ENCODE measurements at places on chromosomes 4 and X. TPM values are rescaled to one million over a fixed set of nuclear protein-coding genes. Genes with fewer than 3 reads are reported as not detected.

- H3K36me3 ChIP-seq: no peaks in the 10 kb centered on the region
- H3K27ac ChIP-seq: no peak overlapping the region
- H3K4me1 ChIP-seq: peaks cover 4% of the 10 kb centered on the region
- no peaks in the 10 kb centered on the region for H3K27me3 ChIP-seq
- DNase-seq: peak; percentile 66
- H3K4me3 ChIP-seq: no peak overlapping the region
Observed at GRCh38 chr4:116839826-116840225, 245.6 kb downstream of the TRAM1L1 start.

- no peaks in the 10 kb centered on the region for H3K27me3 ChIP-seq
- no peak overlapping the region for H3K4me3 ChIP-seq
- H3K36me3 ChIP-seq: no peaks in the 10 kb centered on the region
- peak; percentile 29 for DNase-seq
- H3K4me1 ChIP-seq: peaks cover 5% of the 10 kb centered on the region
Observed at GRCh38 chrX:20026278-20026677, 35.4 kb upstream of the BCLAF3 start.

DNA sequence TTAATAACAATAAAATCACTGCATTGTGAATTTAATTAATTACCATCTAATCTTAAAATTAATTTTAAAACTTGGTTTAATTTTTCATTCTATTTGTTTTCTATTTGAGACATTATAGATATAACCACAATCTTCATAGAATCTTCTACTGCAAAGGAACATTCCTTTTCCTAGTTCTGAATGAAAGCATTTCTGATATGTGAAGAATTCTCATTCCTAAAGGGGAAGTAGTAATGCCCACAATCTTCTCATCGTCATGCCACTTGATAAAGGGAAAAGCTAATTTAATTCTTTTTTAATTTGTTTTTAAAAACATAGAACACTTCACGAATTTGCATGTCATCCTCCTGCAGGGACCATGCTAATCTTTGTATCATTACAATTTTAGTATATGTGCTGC lies 23.7 kb downstream of the MGARP start:
- peaks cover 5% of the 10 kb centered on the region for H3K4me1 ChIP-seq
- H3K27ac ChIP-seq: no peak overlapping the region
- no peaks in the 10 kb centered on the region for H3K36me3 ChIP-seq
- no peaks in the 10 kb centered on the region for H3K27me3 ChIP-seq
- DNase-seq: no peak

PPBP gene
- total RNA-seq: not detected

GRCh38 chr4:22439947-22440346 lies 75.9 kb downstream of the ADGRA3 start:
- H3K27ac ChIP-seq: no peak overlapping the region
- no peak for DNase-seq
- no peaks in the 10 kb centered on the region for H3K27me3 ChIP-seq
- peaks cover 6% of the 10 kb centered on the region for H3K36me3 ChIP-seq
- H3K4me3 ChIP-seq: no peak overlapping the region

DNA sequence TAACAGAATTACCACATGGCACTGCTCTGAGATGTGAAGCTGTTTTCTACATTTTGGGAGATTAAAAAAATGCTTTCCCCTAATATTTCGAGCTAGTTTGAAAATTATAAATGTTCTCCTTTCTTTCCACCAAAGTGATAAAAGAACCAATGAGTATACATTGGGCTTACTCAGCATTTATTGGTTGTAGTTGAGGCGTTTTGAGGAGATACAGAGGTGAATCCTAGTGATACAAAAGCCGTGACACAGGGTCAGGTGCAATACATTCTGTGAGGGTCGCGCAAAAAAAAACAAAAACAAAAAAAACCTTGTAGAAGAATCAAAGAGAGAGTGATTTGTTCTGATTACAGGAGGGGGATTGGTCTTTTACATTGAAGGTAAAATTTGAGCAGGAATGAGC lies 32.4 kb upstream of the CYP4V2 start:
- no peaks in the 10 kb centered on the region for H3K27me3 ChIP-seq
- H3K36me3 ChIP-seq: no peaks in the 10 kb centered on the region
- no peaks in the 10 kb centered on the region for H3K4me1 ChIP-seq
- H3K27ac ChIP-seq: no peak overlapping the region
- no peak for DNase-seq
- no peak overlapping the region for H3K4me3 ChIP-seq

GRCh38 chr4:121977251-121978171 lies 25.7 kb upstream of the TRPC3 start:
- DNase-seq: no peak
- H3K4me1 ChIP-seq: no peaks in the 10 kb centered on the region
- no peaks in the 10 kb centered on the region for H3K27me3 ChIP-seq
- no peak overlapping the region for H3K27ac ChIP-seq
- H3K4me3 ChIP-seq: no peak overlapping the region

- DNase-seq: no peak
- no peaks in the 10 kb centered on the region for H3K4me1 ChIP-seq
- H3K27me3 ChIP-seq: no peaks in the 10 kb centered on the region
Observed at GRCh38 chrX:136839196-136839595, 41.3 kb downstream of the RBMX start.

DNA sequence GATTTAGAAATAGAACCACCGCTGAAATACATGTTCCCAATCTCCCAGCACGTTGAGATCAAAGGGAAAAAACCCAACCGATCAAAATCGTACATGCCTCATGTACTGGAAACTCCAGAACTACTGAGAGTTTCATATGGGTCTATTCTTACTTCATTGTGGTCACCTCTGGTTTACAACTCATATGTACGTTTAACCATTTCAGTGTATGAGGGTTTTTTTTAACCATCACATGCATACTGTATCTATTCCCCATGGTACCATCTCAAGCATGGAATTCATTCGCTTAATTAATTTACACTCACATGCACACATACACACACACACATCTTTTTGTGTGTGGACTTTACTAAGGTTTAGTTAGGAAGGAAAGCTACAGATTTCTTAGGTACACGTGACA lies 46.0 kb upstream of the CLNK start:
- H3K4me3 ChIP-seq: no peak overlapping the region
- no peak for DNase-seq
- H3K27ac ChIP-seq: no peak overlapping the region
- no peaks in the 10 kb centered on the region for H3K27me3 ChIP-seq
- H3K4me1 ChIP-seq: no peaks in the 10 kb centered on the region
- no peaks in the 10 kb centered on the region for H3K36me3 ChIP-seq

- no peaks in the 10 kb centered on the region for H3K36me3 ChIP-seq
- peak; percentile 23 for DNase-seq
- H3K27ac ChIP-seq: no peak overlapping the region
Observed at GRCh38 chrX:34873500-34874225, 68.9 kb upstream of the FAM47B start.

DNA sequence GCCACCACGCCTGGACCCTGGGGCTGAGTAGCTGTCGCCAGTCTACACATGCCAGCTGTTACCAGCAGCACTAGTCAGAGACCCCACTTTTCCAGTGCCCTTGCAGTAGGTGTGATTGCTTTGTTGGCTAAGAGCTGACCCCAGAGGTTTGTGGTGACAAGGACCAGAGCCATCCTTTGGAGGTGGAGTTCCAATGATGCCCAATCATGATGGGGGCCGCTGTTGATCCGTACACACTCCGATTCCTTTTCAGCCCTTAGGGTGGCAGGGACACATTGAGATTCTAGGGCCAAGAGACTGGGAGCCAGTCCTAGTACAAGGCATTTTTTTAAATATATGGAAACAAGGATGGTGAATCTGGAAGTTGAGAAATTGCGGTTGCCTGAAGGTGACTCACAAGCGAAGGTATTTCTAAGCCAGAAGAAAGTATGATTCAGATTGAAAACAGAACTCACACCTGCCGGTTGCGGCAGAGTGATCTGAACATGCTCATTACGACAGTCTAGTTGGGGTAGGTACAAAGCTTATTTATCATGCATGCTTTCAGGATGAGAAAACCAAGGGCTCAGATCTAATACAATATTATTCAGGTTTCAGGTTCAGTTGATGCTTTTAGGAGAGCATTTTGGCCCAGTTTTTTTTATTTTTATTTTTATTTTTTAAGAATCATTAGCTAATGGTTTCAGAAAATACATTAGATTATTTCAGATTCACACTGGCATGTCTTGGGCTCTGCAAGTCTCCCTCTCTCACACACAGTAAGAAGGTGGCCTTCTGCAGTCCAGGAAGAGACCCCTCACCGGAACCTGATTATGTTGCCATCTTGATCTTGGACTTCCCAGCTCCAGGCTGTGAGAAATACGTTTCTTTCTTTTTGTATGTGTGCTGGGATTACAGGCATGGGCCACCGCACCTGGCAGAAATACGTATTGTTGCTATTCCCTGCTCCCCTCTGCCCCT lies 43.4 kb downstream of the SHROOM2 start:
- H3K4me3 ChIP-seq: no peak overlapping the region
- H3K27me3 ChIP-seq: peaks cover 3% of the 10 kb centered on the region
- no peaks in the 10 kb centered on the region for H3K36me3 ChIP-seq
- peaks cover 8% of the 10 kb centered on the region for H3K4me1 ChIP-seq

- no peak overlapping the region for H3K4me3 ChIP-seq
- DNase-seq: no peak
- H3K4me1 ChIP-seq: peaks cover 8% of the 10 kb centered on the region
- no peak overlapping the region for H3K27ac ChIP-seq
- H3K36me3 ChIP-seq: no peaks in the 10 kb centered on the region
- H3K27me3 ChIP-seq: no peaks in the 10 kb centered on the region
Observed at GRCh38 chrX:46184749-46185148, 360.5 kb downstream of the ZNF674 start.

MAGEA9 gene
- not detected for total RNA-seq

DNA sequence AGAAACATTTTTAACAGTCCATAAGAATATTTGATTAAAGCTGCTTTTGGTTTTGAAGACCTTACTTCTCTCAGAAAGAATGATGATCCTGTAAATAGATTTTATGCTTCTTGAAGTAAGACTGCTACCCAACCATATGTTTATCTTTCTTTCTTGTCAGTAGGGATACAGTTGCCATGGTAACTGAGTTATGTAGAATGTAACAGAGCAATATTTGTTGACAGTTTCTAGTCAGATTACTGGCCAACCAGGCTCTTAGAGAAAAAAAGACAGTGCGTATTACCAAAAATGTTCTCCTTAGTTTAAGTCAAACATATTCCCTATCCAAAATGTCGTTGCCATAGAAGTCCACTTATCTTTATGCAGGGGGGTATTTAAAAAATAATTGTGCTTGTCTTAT lies 456.8 kb downstream of the PRR32 start:
- no peak overlapping the region for H3K4me3 ChIP-seq
- no peak overlapping the region for H3K27ac ChIP-seq
- DNase-seq: no peak
- no peaks in the 10 kb centered on the region for H3K27me3 ChIP-seq
- H3K4me1 ChIP-seq: no peaks in the 10 kb centered on the region

- H3K36me3 ChIP-seq: no peaks in the 10 kb centered on the region
- no peak for DNase-seq
- H3K4me1 ChIP-seq: no peaks in the 10 kb centered on the region
Observed at GRCh38 chrX:106000203-106000602, 38.3 kb downstream of the SERPINA7 start.

GRCh38 chr4:168077726-168078239 lies 14.6 kb upstream of the ANXA10 start:
- H3K27me3 ChIP-seq: no peaks in the 10 kb centered on the region
- H3K4me1 ChIP-seq: no peaks in the 10 kb centered on the region
- DNase-seq: no peak
- no peak overlapping the region for H3K27ac ChIP-seq
- H3K36me3 ChIP-seq: no peaks in the 10 kb centered on the region

DNA sequence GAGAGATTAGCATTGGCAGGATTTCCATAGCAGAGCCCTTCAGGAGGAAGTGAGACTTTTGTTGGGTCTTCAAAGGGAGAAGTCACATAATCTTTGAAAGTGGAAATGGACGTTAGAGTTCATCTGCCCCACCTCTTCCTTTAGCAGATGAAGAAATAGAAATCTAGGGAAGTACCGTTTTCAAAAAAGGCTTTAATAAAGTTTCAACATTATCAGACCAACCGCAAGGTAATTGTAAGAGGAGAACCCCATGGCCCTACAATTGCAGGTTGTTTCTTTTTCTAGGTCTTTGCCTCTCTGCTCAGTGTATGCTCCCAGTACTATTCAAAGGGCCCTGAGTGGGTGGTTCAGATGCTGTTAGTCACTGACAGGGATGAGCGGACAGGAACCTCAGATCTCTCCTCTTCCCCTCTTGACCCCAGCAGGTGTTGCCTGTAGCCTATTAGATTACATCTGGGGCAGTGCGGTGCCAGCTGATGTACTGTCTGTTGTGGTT lies 48.6 kb upstream of the AP1S2 start:
- no peak overlapping the region for H3K27ac ChIP-seq
- H3K4me1 ChIP-seq: no peaks in the 10 kb centered on the region
- DNase-seq: no peak
- H3K4me3 ChIP-seq: no peak overlapping the region
- no peaks in the 10 kb centered on the region for H3K36me3 ChIP-seq

- no peak overlapping the region for H3K27ac ChIP-seq
- DNase-seq: no peak
- no peaks in the 10 kb centered on the region for H3K27me3 ChIP-seq
- H3K4me1 ChIP-seq: no peaks in the 10 kb centered on the region
- H3K36me3 ChIP-seq: no peaks in the 10 kb centered on the region
- H3K4me3 ChIP-seq: no peak overlapping the region
Observed at GRCh38 chrX:136157187-136157586, 9.9 kb downstream of the FHL1 start.

PDE5A gene
- total RNA-seq: 2.2 TPM

DNA sequence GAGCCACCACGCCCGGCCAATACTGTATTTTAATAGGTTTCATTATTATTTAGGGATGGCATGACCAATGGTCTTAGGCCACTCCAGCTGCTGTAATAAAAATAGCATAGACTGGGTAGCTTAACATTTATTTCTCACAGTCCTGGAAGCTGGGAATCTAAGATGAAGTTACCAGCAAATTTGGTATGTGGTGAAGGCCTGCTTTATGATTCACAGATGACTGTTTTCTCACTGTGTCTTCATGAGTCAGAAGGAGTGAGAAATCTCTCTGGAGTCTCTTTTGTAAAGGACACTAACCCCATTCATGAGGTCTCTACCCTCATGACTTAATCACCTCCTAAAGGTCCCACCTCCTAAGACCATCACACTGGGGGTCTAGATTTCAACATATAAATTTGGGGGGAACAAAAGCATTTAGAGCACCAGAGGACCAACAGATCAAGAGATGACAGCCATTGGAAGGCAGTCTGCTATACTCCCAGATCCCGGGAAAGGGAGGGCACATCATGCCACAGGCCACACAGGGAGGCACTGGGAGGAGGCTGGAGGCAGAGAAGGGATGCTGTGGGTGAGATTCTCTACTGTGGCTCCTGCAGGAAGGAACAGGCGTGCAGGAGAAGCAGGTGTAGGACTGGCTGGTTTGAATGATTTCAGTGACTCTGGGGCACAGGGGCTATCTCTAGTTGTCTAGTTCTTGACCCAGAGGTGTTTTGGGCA lies 335.8 kb upstream of the SFRP2 start:
- peak overlapping the region; percentile 82 for H3K27ac ChIP-seq
- no peaks in the 10 kb centered on the region for H3K36me3 ChIP-seq
- no peak overlapping the region for H3K4me3 ChIP-seq
- peaks cover 13% of the 10 kb centered on the region for H3K4me1 ChIP-seq

TMLHE gene
- total RNA-seq: 10.3 TPM

- peaks cover 3% of the 10 kb centered on the region for H3K4me1 ChIP-seq
- no peak for DNase-seq
Observed at GRCh38 chrX:49877397-49878101, 1.7 kb upstream of the USP27X start.

SULT1B1 gene
- total RNA-seq: 0.11 TPM

GRCh38 chr4:183390374-183390773 lies 54.1 kb upstream of the CDKN2AIP start:
- H3K4me1 ChIP-seq: no peaks in the 10 kb centered on the region
- peaks cover 11% of the 10 kb centered on the region for H3K27me3 ChIP-seq
- DNase-seq: no peak
- no peak overlapping the region for H3K27ac ChIP-seq
- H3K4me3 ChIP-seq: no peak overlapping the region
- H3K36me3 ChIP-seq: no peaks in the 10 kb centered on the region
